ENCODE measurements at places on chromosomes 6 and 20. TPM values are rescaled to one million over a fixed set of nuclear protein-coding genes. Genes with fewer than 3 reads are reported as not detected.
A peak's percentile ranks its signal among the peaks of the same experiment; 100 is the strongest.

DNA sequence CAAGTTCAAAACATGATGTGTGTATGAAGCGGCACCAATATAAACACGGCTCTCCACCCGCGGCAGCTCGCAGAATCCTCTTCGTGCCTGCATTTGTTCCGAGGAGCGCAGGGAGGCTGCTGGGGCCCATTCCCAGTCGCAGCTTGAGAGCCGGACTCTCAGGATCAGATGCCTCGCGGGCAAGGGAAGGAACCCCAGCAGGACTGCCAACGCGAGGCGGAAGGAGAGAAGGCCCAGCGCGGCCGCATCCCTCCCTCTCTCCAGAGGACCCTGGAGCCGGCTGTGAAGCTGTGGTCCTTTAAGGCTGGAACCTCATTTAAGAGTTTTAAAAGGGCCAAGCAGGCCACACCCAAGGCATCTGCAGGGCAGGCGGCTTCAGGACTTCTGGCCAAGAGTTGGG is 44.2 kb upstream of the ZBP1 start:
- no peak for DNase-seq

DNA sequence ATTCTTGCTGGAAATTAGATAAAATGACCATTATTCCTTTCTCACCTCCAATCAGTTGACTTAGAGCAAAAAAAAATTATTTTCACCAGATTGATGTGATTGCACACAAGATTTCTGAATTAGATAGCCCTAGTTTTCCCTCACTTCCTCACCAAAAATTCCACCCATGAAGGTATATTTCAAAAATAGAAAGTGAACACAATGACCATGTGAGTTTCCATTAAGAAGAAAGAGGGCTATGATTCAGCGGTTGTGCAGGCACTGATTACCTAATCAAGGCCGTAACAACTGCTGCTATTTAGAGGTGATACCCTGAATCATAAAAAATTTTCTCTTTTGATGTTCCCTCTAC is 19.5 kb upstream of the RALGAPA2 start:
- peak; percentile 49 for DNase-seq

DNA sequence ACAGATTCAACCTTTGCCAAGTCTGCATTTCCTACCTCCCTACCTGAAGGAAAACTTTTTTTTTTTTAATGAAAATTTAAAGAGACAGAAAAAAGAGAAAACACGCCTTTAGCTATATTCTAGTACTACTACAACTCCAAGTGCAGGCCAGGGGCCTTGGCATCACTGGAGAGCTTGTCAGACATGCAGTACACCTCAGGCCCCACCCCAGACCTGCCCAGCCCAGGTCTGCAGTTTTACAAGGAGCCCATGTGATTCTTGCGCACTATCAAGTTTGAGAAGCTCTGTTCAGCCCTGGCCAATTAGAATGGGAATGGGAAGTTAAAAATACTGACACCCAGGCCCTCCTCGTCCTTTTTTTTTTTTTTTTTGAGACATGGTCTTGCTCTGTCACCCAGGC is 85.0 kb downstream of the NFATC2 start:
- DNase-seq: no peak

DNA sequence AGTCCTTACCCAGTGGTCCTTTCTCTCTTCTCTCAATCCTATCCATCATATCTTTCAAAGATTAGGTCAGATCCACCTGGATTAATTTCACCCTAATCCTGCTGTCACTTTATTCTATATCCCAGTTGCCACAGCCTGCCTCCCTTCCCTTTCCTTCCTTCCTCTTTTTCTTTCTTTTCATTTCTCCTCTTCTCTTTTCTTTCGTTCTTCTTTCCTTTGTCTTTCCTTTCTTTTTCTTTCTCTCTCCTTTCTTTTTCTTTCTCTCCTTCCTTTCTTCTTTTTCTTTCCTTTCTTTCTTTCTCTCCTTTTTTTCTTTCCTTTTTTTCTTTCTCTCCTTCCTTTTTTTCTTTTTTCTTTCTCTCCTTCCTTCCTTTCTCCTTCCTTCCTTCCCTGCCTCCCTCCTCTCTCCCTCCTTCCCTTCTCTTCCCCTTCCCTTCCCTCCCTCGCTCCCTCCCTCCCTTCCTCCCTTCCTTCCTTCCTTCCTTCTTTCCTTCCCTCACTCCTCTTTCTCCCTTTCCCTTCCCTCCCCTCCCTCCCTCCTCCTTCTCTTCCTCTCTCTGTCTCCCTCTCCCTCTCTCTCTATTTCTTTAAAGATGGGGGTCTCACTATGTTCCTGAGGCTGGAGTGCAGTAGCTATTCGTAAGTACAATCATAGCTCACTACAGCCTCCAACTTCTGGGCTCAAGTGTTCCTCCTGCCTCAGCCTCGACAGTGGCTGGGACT is 15.1 kb upstream of the RPN2 start:
- no peak for DNase-seq

DNA sequence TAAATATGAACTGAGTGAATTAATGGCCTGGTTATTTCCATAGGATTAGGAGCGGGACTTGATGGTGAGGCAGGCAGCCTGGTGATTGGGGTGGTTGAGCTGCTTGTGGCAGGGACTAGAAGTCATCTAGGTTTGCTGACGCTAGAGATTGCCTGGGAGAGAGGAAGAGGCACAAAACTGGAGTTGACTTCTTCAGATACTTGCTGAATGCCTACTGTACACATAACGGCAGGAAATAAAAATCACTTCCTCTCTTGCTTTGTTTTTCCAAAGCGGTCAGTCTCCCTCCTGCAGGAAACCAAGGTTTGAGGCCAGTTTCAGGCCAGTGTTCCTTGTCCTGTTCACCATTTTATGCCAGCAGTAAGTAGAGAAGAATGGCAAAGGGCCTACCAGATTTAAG is 36.7 kb upstream of the MYLIP start:
- DNase-seq: no peak

Gene ARMH2
- total RNA-seq: not detected

- DNase-seq: no peak
Observed at GRCh38 chr20:21519136-21519584, 5.3 kb upstream of the NKX2-2 start.

- DNase-seq: no peak
Observed at GRCh38 chr6:94623586-94623985, 953.7 kb upstream of the MANEA start.

Gene DYNLT2
- total RNA-seq: 3.1 TPM

GRCh38 chr6:100466410-100467128 is 1.8 kb upstream of the SIM1 start:
- no peak for DNase-seq

DNA sequence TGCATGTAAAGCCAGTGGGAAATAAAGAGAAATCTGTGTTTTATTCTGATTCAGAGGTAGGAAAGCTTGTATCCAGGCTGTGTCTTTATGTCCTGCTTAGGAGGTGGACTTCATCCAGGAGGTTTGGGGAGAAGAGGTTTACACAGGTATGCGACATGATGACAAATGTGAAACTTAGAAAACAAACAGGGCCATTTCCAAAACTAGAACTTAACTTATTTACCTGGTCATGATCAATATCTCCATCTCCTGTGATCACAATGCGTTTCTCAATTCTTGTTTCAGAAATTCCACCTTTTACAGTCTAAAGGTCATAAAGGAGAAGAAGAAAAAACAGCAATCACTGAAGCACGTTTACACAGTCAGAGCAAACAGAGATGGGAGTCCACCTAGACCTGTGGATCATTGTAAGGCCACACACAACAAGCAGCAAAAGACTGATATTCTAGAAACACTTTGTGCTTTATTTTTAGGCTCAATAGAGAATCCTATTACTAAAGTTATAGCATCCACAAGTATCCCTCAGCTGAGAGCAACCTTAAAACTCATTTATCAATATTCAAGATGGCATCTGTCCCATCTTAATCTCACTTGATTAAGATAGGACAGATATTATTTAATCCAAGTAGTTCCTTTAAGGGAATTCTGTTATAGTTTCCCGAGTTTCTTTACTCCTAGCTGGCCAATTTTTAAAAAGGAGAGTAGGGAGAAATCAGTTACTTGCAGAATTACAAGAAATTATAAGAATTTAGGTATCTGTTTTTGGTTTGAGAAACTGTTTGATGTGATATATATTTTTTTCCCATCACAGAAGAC is 36.4 kb downstream of the SMLR1 start:
- no peak for DNase-seq

DNA sequence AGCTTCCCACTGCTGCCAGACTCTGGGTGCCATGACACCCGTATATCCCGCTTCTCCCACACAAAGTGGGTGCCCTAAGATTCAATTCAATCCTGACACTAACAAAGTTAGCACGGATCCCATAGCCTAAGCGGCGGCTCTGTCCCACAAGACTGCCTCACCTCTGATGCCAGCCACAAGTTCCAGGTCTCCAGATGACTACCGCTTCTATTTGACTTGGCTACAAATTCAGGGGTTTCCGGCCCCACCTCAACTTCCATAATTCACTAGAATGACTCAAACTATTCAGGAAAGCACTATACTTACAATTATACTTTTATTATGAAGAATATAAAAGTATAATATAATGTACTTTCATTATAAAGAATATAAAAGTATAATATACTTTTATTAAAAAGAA is 24.8 kb upstream of the SLC22A23 start:
- no peak for DNase-seq

- DNase-seq: no peak
Observed at GRCh38 chr6:6293317-6293716, 27.1 kb downstream of the F13A1 start.

GRCh38 chr6:65450451-65450850 is 256.6 kb downstream of the EYS start:
- DNase-seq: no peak
